ENCODE measurements at places on chromosomes 6 and 20.

GRCh38 chr6:36280983-36281382, 11.1 kb downstream of the PNPLA1 start:
- peaks cover 3% of the 10 kb centered on the region for H3K27me3 ChIP-seq
- no peaks in the 10 kb centered on the region for H3K4me1 ChIP-seq
- H3K36me3 ChIP-seq = no peaks in the 10 kb centered on the region
- DNase-seq = no peak
- H3K27ac ChIP-seq = no peak overlapping the region
- no peak overlapping the region for H3K4me3 ChIP-seq

- H3K27ac ChIP-seq = no peak overlapping the region
- no peaks in the 10 kb centered on the region for H3K27me3 ChIP-seq
- H3K4me3 ChIP-seq = no peak overlapping the region
Observed at GRCh38 chr6:6772751-6773150, 184.2 kb downstream of the LY86 start.

- peaks cover 3% of the 10 kb centered on the region for H3K36me3 ChIP-seq
- no peak overlapping the region for H3K27ac ChIP-seq
- no peaks in the 10 kb centered on the region for H3K27me3 ChIP-seq
- no peak overlapping the region for H3K4me3 ChIP-seq
Observed at GRCh38 chr6:89736893-89737292, 82.7 kb downstream of the MDN1 start.

DNA sequence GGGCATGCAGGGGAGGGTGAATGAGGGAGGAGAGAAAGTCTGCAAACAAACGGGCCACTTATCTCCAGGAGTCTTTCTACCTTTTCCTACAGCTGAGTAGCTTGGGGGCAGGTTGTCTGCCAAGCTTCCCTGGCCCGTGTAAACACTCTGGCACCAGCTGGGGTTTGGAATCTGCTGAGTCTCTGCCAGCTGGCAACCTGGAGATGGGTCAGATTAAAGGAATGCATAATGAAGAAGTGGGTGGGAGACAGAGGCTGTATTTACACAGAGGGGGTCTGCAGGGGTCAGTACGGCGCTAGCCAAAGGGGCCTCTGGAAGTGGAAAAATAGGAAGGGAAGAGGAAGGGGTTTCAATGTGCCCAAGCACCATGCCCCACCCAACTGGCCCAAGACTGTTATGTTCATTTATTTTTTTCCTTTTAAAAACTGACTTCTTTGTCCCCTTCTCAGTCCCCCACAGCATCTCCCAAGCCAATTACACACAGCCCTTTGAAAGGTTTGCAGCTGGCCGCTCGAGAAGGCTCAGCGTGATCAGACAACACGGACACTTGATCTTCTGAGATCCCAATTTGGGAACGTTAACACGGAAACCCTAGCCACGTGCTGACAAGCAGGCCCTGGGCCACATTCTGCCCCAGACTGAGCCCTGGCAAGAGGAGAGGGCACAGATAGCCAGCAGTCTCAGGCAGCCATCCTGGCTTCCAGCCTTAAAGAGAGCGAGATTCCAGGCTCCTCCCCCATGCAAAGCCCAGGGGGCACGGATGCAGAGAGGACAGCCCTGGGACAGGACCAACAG, 25.2 kb downstream of the TRAM2 start:
- H3K4me1 ChIP-seq = peaks cover 5% of the 10 kb centered on the region
- H3K4me3 ChIP-seq = no peak overlapping the region
- DNase-seq = peak; percentile 83
- no peak overlapping the region for H3K27ac ChIP-seq
- H3K36me3 ChIP-seq = no peaks in the 10 kb centered on the region

GRCh38 chr6:105588123-105588710, 185.3 kb upstream of the PREP start:
- H3K4me3 ChIP-seq = no peak overlapping the region
- H3K27me3 ChIP-seq = no peaks in the 10 kb centered on the region
- no peak overlapping the region for H3K27ac ChIP-seq
- DNase-seq = no peak
- H3K4me1 ChIP-seq = no peaks in the 10 kb centered on the region

DNA sequence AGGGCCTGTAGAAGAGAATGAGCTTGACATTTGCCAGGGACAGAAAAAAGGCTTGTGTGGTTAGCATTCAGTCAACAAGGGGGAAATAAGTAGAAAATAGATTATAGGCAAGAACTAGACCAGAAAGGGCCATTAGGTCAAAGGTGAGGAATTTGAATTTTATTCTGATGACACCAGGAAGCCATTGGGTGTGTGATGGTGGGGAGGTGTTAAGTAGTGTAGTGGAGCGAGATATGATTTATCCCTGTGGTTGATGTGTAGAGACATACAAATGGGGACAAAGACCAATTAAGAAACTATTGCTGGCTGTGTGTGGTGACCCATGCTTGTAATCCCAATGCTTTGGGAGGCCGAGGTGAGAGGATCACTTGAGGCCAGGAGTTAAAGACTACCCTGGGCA, 11.0 kb downstream of the DSTN start:
- H3K4me3 ChIP-seq = no peak overlapping the region
- no peak for DNase-seq
- no peaks in the 10 kb centered on the region for H3K27me3 ChIP-seq
- peaks cover 2% of the 10 kb centered on the region for H3K36me3 ChIP-seq
- peaks cover 14% of the 10 kb centered on the region for H3K4me1 ChIP-seq

GRCh38 chr6:146526192-146526591, 17.4 kb upstream of the RAB32 start:
- no peak overlapping the region for H3K27ac ChIP-seq
- no peak overlapping the region for H3K4me3 ChIP-seq
- no peak for DNase-seq
- no peaks in the 10 kb centered on the region for H3K27me3 ChIP-seq
- H3K36me3 ChIP-seq = no peaks in the 10 kb centered on the region
- no peaks in the 10 kb centered on the region for H3K4me1 ChIP-seq

DNA sequence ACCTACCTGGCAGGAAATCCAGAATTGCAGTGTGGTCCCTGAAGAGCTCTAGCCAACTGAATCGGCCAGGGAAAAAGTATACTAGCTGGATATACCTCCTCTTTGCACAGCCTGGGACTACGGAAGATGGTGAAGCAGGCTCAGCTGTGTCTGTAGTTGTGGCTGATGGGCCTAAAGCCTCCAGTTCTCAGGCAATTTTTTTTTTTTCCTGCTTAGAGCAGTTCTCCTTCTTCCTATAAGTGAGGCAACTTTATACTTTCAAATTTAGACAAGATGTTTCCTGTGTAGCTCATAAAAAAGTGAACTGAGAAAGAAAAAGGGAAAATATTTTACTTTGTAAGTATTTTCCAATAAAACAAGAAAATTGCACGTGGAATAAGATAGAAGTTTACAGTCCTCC, 172.9 kb downstream of the CARMIL1 start:
- no peaks in the 10 kb centered on the region for H3K27me3 ChIP-seq
- no peak for DNase-seq
- peaks cover 3% of the 10 kb centered on the region for H3K4me1 ChIP-seq
- no peak overlapping the region for H3K27ac ChIP-seq

GRCh38 chr6:132087391-132087790, 136.2 kb upstream of the CCN2 start:
- H3K4me1 ChIP-seq = no peaks in the 10 kb centered on the region
- no peaks in the 10 kb centered on the region for H3K27me3 ChIP-seq
- no peak for DNase-seq
- no peak overlapping the region for H3K4me3 ChIP-seq
- no peaks in the 10 kb centered on the region for H3K36me3 ChIP-seq
- H3K27ac ChIP-seq = no peak overlapping the region

- no peaks in the 10 kb centered on the region for H3K36me3 ChIP-seq
- no peaks in the 10 kb centered on the region for H3K27me3 ChIP-seq
- H3K4me3 ChIP-seq = no peak overlapping the region
- no peaks in the 10 kb centered on the region for H3K4me1 ChIP-seq
- H3K27ac ChIP-seq = no peak overlapping the region
Observed at GRCh38 chr6:34035161-34035560, 110.7 kb downstream of the GRM4 start.

GRCh38 chr6:16239798-16240123, 1.4 kb downstream of the GMPR start:
- no peaks in the 10 kb centered on the region for H3K4me1 ChIP-seq
- peak overlapping the region; percentile 89 for H3K27ac ChIP-seq
- DNase-seq = no peak
- H3K36me3 ChIP-seq = no peaks in the 10 kb centered on the region
- peak overlapping the region; percentile 21 for H3K4me3 ChIP-seq

- no peak overlapping the region for H3K4me3 ChIP-seq
- peaks cover 2% of the 10 kb centered on the region for H3K27me3 ChIP-seq
- no peak overlapping the region for H3K27ac ChIP-seq
- no peak for DNase-seq
Observed at GRCh38 chr6:100167585-100167984, 173.6 kb upstream of the MCHR2 start.

DNA sequence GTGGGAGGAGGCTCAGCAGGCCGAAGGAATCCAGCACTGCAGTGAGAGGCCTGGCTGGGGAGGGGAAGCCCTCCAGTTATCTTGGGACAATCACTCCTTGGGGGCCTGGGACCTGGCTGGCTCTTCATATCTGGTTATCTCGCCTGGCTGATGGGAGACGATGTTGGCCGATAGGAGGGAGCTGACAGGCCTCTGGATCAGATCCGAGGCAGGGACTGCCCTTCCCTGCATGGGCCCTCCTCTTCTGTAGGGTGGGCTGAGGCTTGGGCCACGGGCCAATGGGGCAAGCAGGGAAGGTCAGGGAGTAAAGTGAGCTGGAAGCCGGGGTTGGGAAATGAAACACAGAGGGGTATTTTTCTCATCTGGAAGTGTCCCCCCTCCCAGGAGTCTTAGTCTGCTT, 25.2 kb downstream of the MANBAL start:
- H3K27me3 ChIP-seq = no peaks in the 10 kb centered on the region
- peak; percentile 54 for DNase-seq
- no peaks in the 10 kb centered on the region for H3K4me1 ChIP-seq
- no peaks in the 10 kb centered on the region for H3K36me3 ChIP-seq
- no peak overlapping the region for H3K4me3 ChIP-seq

DNA sequence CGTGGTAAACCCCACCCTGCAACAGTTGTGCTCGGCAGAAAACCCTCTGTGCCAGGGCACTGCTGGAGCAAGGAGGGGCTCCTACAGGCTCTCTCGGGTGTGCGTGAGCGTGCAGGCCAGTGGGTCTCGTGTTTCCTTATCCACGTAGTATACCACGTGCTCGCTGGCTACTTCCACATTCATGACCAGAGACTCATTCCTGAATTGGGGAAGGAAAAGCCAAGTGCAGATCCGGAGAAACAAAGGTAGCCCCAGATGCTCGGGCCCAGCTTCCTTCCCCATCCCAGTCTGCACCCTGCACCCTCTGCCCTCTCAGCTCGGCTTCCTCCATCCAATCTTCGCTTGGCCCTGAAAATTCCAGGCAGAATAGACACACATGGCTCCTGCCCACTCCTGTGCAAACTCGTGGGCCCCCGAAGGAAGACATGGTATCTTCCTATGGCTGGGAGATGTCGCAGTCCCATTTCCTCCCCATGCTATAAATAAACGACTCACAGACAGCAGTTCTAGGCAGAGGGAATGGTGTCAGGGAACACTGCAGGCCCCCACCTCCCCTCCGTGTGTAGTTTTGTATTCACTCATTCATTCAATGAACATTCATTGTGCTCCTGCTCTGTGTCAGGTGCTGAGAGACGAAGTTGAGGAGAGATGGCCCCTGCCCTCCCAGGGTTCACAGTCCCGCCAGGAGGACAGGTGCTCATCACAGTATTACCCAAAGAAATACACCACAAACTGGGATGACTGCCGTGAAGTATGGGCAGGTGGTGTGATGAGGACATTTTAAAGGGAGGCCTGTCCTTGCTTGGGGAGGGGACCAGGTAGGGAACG, 29.6 kb downstream of the NPEPL1 start:
- H3K27me3 ChIP-seq = no peaks in the 10 kb centered on the region
- H3K4me1 ChIP-seq = no peaks in the 10 kb centered on the region
- no peak overlapping the region for H3K27ac ChIP-seq
- DNase-seq = peak; percentile 77
- no peaks in the 10 kb centered on the region for H3K36me3 ChIP-seq

DNA sequence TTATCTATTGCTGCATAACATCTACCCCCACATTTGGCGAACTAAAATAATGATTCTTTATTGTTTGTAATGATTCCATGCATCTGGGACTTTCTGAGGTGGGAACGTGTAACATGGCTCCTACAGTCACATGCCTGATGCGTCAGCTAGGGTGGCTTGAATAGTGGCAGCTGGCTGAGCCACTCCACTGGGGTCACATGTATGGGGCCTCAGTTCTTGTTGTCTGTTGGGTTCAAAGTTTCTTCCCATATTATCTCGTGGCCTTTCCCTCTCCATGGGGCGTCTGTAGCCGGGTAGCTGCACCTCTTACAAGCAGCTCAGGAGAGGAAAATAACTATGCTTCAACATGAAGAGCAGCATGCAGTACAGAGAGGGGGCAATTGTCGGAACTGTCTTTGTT, 69.9 kb downstream of the CRYBG1 start:
- H3K27me3 ChIP-seq = no peaks in the 10 kb centered on the region
- H3K4me3 ChIP-seq = no peak overlapping the region
- no peaks in the 10 kb centered on the region for H3K4me1 ChIP-seq
- no peaks in the 10 kb centered on the region for H3K36me3 ChIP-seq

DNA sequence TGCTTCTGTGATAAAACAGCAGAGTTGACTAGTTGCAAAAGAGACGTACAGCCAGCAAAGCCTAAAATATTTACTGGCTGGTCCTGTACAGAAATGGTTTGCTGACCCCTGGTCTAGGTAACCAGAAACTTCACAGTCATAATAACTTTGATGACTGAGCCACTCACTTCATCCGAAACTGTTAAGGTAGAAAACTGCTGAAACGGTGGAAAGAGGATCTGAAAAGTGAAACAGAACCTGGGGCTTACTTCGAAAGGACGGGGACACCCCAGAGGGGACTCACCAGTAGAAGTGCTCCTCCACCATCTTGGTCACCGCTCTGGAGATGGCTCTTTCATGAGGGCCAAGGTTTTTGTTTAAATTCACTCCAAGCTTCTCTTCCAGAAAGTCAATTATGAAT, 16.4 kb downstream of the FAXC start:
- H3K4me3 ChIP-seq = no peak overlapping the region
- H3K27ac ChIP-seq = no peak overlapping the region
- no peak for DNase-seq
- H3K4me1 ChIP-seq = no peaks in the 10 kb centered on the region
